Stimulated activated CD4-positive, alpha-beta T cell treated with anti-CD3 and anti-CD28 coated beads, Interleukin-1b, Interleukin-23, amount 100 ng/mL, for 48 hours (primary cell): ENCODE measurements at places on chromosomes 1 and 21.

DNA sequence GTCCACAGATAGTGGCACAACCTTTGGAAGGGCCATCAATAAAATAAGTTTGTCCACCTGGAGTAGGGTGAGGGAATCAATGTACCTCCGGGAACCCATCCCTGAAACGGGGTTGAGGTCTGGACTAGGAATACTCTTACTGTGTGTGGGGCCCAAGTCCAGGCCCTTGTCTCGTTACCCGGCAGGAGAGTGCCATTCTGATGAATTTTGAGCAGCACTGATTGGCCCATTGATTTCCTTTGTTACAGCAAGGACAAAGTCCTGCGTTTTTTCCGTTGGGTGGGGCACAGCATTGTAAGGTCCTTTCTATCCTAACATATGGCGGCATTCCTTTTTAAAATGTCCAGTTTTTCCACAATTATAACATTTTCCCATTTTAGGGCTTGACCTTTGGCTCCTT is 75.2 kb downstream of the AXDND1 start:
- no peak for DNase-seq

- DNase-seq, result no peak
Measured at GRCh38 chr1:180542838-180543145, 16.0 kb upstream of the OVAAL start.

DNA sequence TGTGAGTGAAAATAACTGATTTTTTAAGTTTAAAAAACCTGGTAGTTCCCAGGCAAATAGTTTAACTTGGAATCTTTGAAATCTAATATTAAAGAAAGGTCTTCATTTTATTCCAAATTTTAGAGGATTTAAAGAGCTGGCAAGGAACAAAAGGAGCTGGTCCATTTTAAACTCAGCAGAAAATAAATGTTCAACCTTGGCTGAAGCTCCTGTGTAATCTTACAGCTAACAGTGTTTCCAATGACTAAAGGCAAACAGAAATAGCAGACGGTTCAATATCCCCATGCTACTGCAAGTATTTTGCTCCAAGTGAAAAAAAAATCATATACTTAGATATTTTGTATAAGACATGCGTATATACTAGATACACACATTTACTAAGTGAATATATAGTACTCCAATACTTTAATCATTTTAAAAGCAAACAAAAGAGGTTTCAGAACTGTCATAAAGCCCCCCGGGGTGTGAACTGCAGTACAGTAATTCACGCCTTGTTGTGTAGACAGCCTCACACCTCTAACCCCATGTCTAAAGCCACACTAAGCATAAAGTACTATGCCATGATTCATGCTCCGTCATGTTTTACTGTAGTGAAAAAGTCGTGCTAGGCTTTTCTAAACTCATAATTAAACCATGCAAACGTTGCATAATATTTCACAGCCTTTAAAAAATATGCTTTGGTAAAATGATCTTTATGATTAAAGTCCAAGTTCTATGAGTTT is 132.2 kb downstream of the CLIC6 start:
- no peak for DNase-seq

- no peak for DNase-seq
Measured at GRCh38 chr1:56394298-56394697, 185.1 kb downstream of the PLPP3 start.

GRCh38 chr1:20726118-20726911 is 6.2 kb downstream of the SH2D5 start:
- DNase-seq, result no peak

GRCh38 chr1:63920154-63921117 is 146.6 kb downstream of the ROR1 start:
- no peak for DNase-seq

GRCh38 chr1:54376430-54377039 is 29.7 kb downstream of the SSBP3 start:
- DNase-seq, result peak; percentile 39

- DNase-seq, result no peak
Measured at GRCh38 chr1:112878321-112878720, 77.7 kb downstream of the SLC16A1 start.

- no peak for DNase-seq
Measured at GRCh38 chr1:147341246-147341645, 98.8 kb downstream of the CHD1L start.

GRCh38 chr1:230864441-230864840 is 3.9 kb downstream of the C1orf198 start:
- no peak for DNase-seq

GRCh38 chr1:68049941-68050878 is at the start of gene DIRAS3:
Gene DIRAS3, minus strand, starts transcription at chr1:68050627. Its CDS starts 3,330 bp downstream, at chr1:68047297.
- no peak for DNase-seq

DNA sequence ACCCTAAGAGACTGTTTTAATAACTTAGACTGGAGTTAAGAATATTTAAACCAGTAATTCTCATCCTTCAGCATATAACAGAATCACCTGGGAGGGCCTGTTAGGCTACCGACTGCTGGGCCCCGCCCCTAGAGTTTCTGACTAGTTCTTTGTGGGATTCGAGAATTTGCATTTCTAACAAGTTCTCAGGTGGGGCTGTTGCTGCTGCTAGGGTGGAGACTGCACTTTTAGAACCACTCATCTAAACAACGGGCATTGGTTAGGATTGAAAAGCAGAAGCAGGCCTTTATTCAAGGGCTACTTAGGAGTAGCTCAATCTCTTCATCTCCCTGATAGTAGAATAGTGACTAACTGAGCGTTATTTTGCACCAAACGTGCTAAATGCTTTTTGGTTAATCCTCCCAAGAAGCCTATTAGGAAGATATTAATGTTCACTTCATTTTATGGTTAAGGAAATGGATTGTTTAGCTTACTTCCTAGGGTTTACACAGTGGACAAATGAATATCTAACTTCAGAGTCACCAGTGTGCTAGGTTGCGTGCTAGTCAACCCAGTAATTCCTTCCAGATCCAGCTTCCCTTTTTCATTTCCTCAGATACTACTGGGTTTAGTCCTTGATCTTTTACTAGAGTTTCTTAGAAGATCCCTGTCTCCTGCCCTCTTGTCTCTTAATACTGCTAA is 31.1 kb upstream of the UAP1 start:
- DNase-seq, result no peak

- DNase-seq, result peak; percentile 11
Measured at GRCh38 chr1:20612221-20612746, 21.0 kb upstream of the PINK1 start.

GRCh38 chr1:231973830-231974229 is 347.2 kb downstream of the DISC1 start:
- DNase-seq, result peak; percentile 8

- DNase-seq, result no peak
Measured at GRCh38 chr1:232292239-232292638, 337.7 kb downstream of the SIPA1L2 start.

GRCh38 chr1:228472655-228473054 is 14.5 kb upstream of the RNF187 start:
- no peak for DNase-seq

DNA sequence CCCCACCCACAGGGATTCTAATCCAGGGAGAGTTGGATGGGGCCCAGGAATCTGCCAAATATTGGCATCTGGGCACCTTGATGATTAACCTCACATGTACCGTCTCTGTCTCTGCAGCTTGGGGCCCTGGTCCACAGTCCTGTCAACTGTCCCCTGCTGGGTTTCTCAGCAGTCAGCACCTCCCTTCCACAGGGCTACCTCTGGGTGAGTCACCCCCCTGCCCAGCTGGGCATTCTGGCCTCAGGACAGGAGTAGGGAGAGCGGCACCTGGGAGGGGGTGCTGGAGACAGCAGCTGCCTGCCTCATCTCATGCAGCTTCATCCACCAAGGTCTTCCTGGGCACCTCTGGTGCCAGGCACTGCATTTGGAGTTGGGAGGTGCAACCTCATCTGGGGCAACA is 100.6 kb upstream of the ACTL8 start:
- DNase-seq, result no peak
